ENCODE measurements at places on chromosomes 4 and X.

DNA sequence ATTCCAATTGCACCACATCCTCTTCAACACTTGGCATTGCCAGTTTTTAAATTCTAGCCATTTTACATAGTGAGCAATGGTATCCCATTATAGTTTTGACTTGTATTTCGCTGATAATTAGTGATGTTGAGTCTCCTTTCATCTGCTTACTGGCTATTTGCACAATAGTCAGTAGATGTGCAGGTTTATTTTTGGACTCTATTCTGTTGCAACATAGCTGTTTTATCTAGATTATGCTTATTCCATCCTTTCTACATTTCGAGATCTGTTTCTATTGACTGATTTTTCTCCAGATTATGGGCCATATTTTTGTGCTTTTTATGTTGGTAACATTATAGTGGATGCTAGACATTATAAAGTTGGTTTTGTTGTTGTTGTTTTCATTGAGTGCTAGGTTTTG, 106.1 kb downstream of the WWC2 start:
- DNase-seq: no peak

DNA sequence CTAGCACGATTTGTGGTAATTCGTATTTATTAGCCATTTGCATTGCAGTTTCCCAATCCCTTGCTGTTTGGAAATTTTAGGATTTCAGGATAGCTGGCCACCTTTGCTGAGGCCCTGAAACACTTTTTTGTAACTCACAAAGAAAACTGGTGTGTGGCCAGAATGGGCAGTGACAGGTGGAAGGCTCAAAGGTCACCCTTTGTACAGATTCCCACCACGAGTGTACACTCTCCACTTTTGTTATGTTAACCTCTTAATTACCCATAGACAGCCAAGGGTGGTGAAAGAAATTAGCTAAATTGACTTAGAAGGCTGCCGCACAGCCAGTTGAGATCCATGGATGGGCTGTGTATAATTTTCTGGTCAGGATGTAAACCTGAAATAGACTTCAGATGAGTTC, 109.7 kb upstream of the ARX start:
- DNase-seq: no peak

- no peak for DNase-seq
Observed at GRCh38 chr4:82508011-82508410, 53.8 kb downstream of the TMEM150C start.

GRCh38 chr4:24003926-24004325, 114.1 kb upstream of the PPARGC1A start:
- no peak for DNase-seq

DNA sequence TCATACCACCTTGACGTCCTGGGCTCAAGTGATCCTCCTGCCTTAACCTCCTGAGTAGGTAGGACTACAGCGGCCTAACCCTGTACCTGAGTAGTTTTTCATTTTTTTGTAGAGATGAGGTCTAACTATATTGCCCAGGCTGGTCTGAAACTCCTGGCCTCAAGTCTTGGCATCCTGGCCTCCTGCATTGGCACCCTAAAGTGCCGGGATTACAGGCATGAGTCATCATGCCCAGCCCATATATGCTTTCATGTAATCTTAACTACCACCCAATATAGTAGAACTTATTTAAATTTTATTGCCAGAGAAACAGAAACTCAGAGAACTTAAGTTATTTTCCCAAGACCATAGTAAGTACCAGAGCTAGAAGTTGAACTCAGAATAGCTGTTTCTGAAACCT, 27.1 kb downstream of the AFM start:
- DNase-seq: no peak

DNA sequence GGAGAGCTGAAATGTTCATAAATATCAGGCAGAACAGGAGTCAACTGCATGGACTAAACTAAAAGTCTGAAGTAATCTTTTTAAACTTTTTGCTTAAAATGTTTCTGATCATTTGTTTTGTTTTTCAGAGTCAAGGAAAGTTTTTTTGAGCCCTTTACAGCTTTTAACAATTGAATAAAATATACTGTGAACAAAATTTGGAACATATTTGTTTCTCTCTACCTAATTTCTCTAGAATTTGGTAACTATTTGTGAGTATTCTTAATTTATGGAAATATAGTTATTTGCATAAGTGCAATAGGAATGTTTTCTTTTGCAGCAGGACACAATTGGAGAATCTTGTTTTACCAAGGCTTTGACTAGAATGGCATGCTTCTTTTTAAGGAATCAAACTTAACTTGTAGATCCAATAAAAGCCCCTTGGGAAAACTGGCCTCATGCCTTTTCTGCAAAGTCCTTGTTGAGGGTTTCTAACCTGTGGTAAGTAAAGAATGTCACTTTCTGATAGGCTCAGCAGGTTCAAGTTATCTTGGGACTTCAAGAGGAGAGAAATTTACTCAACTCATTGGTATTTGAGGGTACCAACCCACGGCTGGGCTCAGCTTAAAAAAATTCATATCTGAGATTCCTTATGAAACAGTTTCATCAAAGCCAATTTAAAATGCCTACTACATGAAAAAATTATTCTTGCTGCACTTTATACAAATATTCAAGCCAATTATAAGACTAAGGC, 91.5 kb downstream of the UPRT start:
- DNase-seq: no peak

DNA sequence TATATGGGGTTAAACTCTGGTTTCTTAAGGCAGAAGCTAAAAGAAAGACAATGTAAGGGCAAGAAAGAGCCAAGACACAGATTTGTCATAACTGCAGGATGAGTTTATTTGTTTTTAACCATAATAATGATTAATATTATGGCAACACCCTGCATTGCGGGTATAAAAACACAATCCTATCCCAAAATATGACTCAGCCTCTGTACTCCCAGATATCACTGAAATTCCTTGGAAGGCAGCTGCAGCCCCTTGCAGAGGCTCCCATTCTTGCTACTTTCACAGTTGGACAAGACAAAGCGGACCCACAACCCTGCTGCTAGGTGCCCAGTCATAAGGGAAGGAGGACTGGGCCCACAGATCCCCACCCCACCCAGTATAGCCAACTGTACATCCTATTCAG, 20.4 kb upstream of the FGF16 start:
- DNase-seq: no peak

GRCh38 chr4:40739347-40739746, 10.4 kb upstream of the NSUN7 start:
- DNase-seq: no peak

GRCh38 chrX:13667919-13668318, 15.0 kb downstream of the TCEANC start:
- DNase-seq: no peak

GRCh38 chr4:158162631-158163030, 10.2 kb downstream of the GASK1B start:
- no peak for DNase-seq

- no peak for DNase-seq
Observed at GRCh38 chr4:125501568-125501967, 186.8 kb downstream of the FAT4 start.
